ENCODE measurements at places on chromosomes 12 and 14. TPM values are rescaled to one million over a fixed set of nuclear protein-coding genes. Genes with fewer than 3 reads are reported as not detected.
A peak's percentile ranks its signal among the peaks of the same experiment; 100 is the strongest.

ZBTB25 gene
- total RNA-seq: 3.9 TPM

SCARB1 gene
- 44.9 TPM for total RNA-seq

- DNase-seq: peak; percentile 74
These were observed 5.6 kb downstream of the TBX5 start for GRCh38 chr12:114400361-114400811.

OXA1L gene
- total RNA-seq: 227 TPM

DNA sequence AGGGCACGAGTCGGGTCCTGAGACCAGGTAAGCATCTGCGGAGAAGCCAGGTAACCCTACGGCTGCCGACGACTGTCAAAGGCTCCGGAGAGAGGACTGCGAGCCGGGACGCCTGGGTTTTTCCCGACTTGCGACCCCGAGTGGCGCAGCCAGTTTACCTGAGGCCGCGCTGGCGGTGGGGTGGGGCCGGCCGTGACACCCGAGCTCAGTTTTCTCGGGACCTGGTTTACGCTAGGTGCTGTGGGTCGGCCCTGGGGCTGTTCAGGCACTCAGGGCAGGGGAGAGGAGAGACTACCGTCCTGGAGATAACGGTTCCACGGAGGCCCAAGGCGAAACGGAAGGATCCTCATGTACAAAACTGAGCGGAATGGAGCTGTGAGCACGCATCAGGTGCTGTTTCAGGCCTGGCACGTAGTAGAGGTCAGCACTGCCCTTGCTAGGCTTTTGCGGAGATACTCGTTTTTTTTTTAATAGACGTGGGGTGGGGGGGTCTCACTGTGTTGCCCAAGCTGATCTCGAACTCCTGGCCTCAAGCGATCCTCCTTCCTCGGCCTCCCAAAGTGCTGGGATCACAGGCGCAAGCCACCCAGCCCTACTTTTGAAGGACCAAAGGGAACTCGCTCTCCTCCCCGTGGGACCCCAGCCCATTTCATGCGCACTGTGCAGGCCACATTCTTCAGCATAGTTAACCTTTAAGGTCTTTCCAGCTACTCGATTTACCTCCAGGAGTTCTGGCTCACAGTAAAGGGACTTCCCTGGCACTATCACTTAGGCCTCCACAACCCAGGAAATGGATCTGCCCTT is 471 bp downstream of the MTRFR start:
- no peak for DNase-seq

DNA sequence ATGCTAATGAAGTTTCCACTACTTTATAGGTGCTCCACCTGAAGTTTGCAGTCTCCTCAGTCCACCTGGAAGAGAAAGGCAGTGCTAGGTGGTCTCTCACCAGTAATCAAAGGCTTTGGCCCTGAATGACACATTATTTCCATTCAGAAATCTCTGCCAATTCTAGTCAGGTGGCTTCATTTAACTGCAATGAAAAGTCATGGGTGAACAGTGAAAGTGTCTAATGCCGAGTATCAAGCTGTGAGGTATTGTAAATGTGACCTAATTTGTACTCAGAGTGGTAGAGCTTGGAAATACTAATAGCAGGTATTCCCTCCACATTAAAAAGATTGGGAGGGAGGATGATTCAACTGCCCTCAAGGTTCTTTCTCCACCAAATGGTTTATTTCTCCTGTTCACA is 220.9 kb upstream of the LRFN5 start:
- DNase-seq: no peak

DNA sequence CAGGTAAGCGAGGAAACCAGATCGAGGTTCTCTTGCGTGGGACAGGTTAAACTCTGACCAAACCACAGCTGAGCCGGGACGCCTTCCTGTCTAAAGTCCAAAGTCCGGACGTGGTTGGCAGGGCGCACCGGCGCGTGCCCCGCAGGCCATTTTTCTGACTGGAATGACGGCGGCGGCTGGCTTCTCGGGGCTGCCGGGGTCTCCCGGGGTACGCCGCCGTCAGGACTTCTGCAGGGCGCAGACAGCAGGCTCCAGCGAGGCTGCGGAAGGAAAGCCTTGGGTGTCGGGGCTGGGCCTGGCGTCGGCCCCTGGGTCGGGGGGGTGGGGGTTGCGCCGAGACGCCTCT is 32.8 kb downstream of the MIA2 start:
- peak; percentile 76 for DNase-seq

- peak; percentile 63 for DNase-seq
These were observed 122.7 kb downstream of the PAPOLA start for GRCh38 chr14:96624661-96625425.

GRCh38 chr14:94423453-94424056 is 29.0 kb downstream of the SERPINA11 start:
- peak; percentile 62 for DNase-seq

DNA sequence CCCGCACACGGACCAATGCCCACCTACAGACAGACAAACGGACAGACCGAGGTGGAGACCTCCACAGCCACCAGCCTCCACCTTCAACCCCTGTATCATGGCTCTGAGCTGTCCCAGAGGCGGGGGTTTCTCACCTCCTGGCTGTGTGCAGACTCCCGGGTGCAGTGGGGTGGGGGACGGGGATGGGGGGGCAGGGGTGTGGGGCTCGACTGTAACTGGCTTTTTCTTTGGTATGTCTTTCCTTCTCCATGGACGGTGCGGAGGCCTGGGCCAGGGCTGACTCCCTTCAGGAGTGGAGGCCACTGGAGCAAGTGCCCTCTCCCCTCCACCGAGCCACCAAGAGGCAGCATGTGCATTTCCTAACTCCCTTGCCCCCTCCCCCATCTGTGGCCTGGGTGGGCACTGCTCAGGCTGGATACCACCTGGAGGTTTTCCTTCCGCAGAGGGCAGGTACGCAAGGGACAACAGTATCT is 122.6 kb downstream of the ESRRB start:
- no peak for DNase-seq

DNA sequence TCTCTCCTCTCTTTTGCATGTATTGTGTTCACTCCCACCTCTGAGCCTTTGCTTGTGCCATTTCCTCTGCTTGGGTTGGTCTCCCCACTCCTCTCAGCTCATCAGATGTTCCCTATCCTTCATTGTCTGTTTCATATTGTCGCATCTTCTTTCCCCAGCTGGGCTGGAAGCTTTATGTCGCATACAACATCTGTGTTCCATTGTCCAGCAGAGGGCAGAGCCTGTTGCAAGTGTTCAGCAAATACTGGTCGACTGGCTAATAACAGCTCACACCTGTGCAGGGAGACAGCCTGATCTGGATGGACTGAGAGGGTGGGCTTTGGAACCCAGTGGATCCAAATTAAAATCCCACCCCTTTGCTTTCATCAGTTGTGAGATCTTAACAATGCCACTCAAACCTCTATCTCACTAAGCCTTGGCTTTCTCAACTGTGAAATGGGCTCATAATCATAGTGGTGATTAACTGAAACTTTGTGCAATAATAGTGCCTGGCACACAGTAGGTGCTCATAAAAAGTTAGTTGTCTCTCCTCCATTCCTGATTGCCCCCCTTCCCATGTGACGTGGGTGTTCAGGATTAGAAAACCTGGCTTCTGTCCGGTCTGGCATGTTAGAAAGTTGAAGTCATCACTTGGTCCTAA is 75.8 kb downstream of the RIN3 start:
- no peak for DNase-seq

DNA sequence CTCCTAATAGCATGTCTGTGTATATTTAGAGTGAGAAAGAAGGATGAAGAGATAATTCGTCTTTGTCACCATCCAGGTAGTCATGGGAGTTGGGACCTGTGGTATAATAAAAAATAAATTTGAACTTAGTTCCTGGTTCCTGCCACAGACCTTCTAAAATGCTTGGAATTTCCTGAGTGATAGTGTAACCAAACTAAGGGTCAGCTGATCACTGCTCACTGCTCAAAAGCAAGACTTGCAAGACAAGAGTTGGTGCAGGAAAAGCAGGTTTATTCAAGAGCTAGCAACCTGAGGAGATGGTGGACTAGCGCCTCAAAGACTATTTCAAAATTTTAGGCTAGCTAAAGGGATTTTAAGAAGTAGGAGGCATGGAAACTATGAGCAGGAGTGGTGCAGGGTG is 19.1 kb downstream of the ANG start:
- no peak for DNase-seq

DNA sequence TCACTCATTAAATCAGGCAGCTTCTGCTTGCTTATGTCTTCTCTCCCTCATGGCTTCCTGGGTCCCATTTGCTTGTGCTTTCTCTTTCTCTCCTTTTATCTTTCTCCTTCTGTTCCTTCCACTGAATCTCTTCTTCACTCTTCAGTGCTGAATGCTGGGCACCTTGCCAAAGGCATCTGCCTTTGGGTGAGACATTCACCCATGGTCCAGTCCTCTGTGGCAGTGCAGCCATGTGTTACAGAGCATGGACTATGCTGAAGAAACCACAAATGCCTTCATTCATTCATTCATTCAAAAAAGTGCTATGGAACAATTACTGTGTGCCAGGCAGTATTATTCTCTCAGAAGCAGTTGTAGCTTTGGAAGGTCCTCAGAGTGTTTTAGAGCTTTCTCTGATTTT is 344.4 kb upstream of the STXBP6 start:
- no peak for DNase-seq

DNA sequence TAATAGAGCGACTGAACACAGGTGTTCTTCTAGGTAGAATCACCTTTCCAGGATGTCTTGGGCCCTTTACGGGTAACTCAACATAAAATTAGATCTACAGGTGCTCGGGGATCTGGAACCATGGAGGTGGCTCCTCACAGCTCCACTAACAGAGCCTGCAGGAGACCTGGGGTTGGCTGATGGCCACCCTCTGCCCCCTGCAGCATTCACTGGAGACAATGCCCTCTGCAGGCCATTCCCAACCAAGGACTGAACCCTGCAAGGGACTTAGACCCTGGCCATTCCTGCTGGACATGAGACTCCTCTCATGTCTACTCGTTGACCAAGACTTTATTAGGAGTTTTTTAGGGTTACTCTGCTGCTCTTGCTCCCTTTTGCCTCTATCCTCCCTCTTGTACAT is 58.5 kb upstream of the PPP4R3A start:
- DNase-seq: no peak

DNA sequence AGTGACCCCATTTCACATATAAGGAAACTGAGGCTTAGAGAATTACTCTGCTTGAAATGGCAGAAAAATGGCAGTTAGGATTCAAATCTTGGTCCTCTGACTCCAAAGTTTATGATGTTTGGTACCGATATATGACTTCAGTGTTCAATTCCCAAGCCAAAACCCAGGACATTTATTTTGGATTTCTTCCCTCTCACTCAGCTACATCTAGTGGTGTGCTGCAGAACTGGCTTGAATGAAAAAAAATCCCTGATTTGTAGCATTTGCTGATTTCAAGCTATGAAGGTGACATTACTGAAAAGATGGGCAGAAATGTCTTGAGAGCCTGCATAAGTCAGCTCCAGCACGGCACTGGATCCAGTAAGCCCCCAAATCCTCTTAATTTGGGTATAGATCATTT is 106.4 kb downstream of the EFCAB11 start:
- no peak for DNase-seq

AMHR2 gene
- total RNA-seq: 1.6 TPM

POTEM gene
- total RNA-seq: not detected

- DNase-seq: no peak
These were observed 239.7 kb downstream of the SSPN start for GRCh38 chr12:26435069-26435404.

DNA sequence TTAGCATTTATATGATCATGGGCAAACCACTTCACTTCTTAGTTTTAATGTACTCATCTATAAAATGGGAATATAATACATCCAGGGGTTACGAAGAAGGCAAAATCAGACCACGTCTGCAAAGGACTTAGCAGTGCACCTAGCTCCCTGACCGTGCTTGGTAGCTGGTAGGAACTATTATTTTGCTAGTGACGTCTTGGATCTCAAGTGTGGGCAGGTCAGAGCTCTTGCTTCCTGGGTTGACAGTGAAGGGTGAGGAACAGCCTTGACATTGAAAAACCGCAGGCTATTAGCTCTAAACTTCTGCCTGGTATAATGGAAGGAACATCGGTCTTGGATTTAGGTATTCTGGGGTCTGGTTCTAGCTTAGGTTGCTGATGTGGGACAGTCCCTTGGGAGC is 89.3 kb upstream of the MED13L start:
- DNase-seq: no peak

SSPN gene
- 0.31 TPM for total RNA-seq

GRCh38 chr14:61532123-61532505 is 163.2 kb upstream of the HIF1A start:
- DNase-seq: no peak

DNA sequence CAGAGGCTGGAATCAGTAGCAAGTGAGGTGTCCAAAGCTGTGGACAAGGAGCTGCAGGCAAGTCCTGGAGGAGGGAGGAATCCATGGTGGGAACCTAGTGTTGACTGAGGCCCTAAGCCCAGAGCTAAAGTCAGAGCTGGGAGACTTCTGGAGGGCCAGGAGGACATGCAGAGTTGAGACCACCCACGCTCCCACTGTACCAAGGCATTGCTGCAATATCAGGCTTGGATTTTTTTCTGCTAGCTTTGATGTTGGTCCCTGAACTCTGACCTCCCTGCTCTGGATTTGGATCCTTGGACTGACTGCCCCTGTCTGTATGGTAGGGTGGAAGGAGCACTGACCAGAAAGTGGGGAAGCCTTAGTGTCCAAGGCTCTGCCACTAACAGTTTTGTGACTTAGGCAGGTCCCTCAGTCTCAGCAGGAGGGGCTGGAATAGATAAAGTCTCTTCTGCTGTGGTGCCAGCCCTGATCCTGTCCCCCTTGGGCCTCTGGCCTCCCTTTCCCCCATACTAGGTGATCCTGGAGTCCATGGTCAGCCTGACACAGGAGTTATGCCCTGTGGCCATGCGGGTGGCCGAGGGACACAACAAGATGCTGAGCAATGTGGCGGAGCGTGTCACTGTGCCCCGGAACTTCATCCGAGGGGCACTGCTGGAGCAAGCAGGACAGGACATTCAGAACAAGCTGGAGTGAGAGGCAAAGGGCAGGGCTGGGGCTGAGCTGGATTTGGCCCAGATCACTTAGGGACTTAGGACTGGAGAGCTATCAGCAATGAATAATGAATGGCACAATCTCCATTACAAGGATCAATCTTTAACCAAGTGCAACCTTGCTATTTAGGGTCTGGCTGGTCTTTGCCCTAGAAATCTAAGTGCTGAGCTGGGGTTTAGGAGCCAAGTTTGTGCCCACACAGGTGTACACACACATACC is 9.4 kb downstream of the CARMIL3 start:
- DNase-seq: peak; percentile 13

OR10AD1 gene
- total RNA-seq: not detected

DNA sequence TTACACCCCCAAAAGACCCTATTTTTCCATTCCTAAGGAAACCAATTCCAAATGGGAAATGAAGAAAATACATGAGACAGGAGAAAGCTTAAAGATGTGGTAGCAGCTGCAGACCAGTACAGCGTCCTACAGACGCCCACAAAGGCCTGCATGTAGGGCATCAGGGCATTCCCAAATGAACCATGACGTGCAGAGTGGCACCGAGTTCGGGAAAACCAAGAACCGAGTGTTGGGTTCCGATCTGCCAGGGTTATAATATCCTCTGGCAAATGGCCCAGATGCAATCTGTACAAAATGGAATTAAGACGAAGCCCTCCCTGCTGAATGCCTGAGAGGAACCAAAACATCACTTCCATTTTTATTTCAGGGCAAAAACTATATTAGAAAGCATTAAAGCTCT is 34.4 kb upstream of the SELPLG start:
- no peak for DNase-seq

Measured in H7 (cell line).